ENCODE measurements at places on chromosomes 4 and X. TPM values are rescaled to one million over a fixed set of nuclear protein-coding genes. Genes with fewer than 3 reads are reported as not detected.

Gene ARAP2
- not detected for total RNA-seq

Gene MCTS1
- total RNA-seq = 43.5 TPM

Gene ZFP92
- total RNA-seq = 0.05 TPM

Gene SSX4B
- 0.78 TPM for total RNA-seq

Gene PI4K2B
- 8.3 TPM for total RNA-seq

Gene SSX2
- not detected for total RNA-seq

Gene AR
- 24.1 TPM for total RNA-seq

Gene TCEAL9
- 197 TPM for total RNA-seq

Gene F8A3
- 9.8 TPM for total RNA-seq

Gene CMC4
- 25.2 TPM for total RNA-seq

Gene DSPP
- not detected for total RNA-seq

Gene SPANXA1
- total RNA-seq = not detected

Gene SATL1
- total RNA-seq = not detected

Gene SLC16A2
- total RNA-seq = 25.8 TPM

Gene RTL5
- 1.1 TPM for total RNA-seq

Gene ASMT
- not detected for total RNA-seq

Gene GLRB
- 24.8 TPM for total RNA-seq

Gene PNCK
- total RNA-seq = 1.1 TPM

Gene HERC3
- 12.5 TPM for total RNA-seq
